ENCODE measurements at places on chromosomes 16 and 17.

- peak; percentile 24 for DNase-seq
Measured at GRCh38 chr17:57747221-57748017, 2.3 kb upstream of the CCDC182 start.

- no peak for DNase-seq
Measured at GRCh38 chr17:38324772-38325171, 19.0 kb downstream of the GPR179 start.

GRCh38 chr17:68205808-68206720 is 41.8 kb upstream of the AMZ2 start:
- no peak for DNase-seq

- no peak for DNase-seq
Measured at GRCh38 chr17:61338874-61339478, 60.7 kb upstream of the TBX2 start.

DNA sequence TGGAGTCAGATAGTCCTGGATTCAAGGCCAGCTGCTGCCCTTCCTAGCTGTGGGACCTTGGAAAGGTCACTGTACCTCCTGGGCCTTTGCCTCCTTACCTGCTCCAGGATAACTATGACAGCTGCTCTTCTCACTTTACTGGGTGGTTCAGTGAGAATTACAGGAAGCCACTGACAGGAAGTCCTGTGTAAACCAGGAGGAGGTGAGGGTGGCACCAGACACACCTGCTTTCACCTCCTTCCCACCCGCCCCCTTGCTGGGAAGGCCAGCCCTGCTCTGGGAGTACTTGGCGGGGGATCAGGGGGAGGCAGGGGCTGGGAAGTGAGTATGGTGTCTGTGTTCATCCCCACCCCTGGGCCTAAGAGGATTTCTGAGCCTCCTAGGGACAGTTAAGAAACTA is 42.6 kb downstream of the CPNE2 start:
- no peak for DNase-seq

- no peak for DNase-seq
Measured at GRCh38 chr17:8155996-8156245, 3.7 kb upstream of the PER1 start.

DNA sequence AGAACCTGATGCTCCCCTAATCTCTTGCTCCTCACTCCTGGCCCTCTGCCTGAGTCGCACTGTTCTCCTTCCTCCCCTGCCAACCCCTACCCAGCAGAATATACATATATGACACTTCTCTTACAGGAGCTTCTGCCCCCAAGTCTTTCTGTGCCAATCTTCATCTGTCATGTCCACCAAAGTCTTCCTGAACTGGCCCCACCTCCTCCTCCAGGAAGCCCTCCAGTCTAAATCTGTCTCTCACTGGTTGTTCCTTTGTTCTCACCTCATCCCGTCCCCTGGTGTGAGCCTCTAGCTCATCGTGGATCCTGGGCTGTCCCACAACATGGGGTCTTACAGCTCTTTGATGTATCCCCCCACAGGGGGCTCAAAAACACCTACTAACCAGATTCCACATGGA is 8.3 kb downstream of the CRHR1 start:
- DNase-seq = no peak

- DNase-seq = no peak
Measured at GRCh38 chr17:55624772-55625433, 97.8 kb downstream of the TMEM100 start.

GRCh38 chr16:27313422-27314160 is at the start of gene IL4R:
TSS of gene IL4R (plus strand) at chr16:27313974. CDS start at chr16:27340204, 26,230 bp downstream.
- DNase-seq = no peak

GRCh38 chr17:42772945-42773289 is 332 bp upstream of the VPS25 start:
- DNase-seq = no peak

DNA sequence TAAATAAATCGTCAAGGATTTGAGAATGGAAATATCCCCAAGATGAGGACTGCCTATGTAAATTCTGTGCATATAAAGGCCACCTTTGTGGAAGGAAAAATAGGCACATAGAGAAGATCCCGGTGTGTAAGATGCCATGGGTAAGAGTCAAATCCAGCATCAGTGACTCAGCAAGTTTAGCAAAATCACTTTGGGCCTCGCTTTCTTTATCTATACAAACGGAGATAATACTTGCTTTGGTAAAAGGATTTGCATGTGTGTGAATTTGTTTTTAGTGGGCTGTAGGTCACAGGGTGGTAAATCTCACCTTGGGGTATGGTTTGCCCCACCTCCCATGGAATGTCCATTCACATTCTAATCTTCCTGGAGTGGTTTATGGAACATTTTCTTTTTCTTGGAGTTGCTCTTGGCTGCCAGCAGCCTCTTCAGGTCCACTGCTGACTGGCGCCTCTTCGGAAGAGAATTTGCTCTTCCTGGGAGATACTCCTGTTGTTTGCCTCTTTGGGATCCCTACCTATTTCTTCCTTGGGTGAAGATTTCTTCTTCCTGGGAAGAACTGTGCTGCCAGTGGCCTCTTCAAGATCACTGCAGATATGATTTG is 587.6 kb downstream of the CDH11 start:
- no peak for DNase-seq

- DNase-seq = no peak
Measured at GRCh38 chr17:28407130-28407973, 1.3 kb upstream of the SLC46A1 start.

- DNase-seq = no peak
Measured at GRCh38 chr16:1909561-1910231, 8.5 kb downstream of the HS3ST6 start.

DNA sequence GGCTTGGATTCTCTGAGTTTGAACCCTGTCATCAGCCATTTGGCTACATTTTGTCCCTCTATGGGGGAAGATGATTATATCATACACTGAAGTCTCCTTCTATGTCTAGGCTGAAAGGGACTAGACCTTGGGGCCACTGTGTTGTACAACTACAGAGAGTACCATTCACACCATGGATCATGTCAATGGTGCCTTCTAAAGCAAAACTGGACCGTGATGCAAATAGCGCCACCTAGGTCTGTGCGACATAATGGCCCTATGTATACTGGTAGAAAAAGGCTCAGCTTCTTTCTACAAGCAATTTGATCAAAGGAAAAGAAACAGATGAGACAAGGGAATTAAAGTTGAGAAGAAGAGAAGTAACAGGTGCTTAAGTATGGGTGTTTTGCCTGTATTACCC is 100.7 kb downstream of the LYRM1 start:
- DNase-seq = no peak

- DNase-seq = no peak
Measured at GRCh38 chr17:18185832-18186626, 2.4 kb downstream of the ALKBH5 start.

GRCh38 chr17:49365667-49366066 is 3.6 kb upstream of the ZNF652 start:
- no peak for DNase-seq

GRCh38 chr16:80092681-80093080 is 448.1 kb upstream of the DYNLRB2 start:
- no peak for DNase-seq

- no peak for DNase-seq
Measured at GRCh38 chr16:57536306-57537193, at the start of gene CCDC102A. TSS of gene CCDC102A (minus strand) at chr16:57536571. CDS start at chr16:57529177, 7,394 bp downstream.

DNA sequence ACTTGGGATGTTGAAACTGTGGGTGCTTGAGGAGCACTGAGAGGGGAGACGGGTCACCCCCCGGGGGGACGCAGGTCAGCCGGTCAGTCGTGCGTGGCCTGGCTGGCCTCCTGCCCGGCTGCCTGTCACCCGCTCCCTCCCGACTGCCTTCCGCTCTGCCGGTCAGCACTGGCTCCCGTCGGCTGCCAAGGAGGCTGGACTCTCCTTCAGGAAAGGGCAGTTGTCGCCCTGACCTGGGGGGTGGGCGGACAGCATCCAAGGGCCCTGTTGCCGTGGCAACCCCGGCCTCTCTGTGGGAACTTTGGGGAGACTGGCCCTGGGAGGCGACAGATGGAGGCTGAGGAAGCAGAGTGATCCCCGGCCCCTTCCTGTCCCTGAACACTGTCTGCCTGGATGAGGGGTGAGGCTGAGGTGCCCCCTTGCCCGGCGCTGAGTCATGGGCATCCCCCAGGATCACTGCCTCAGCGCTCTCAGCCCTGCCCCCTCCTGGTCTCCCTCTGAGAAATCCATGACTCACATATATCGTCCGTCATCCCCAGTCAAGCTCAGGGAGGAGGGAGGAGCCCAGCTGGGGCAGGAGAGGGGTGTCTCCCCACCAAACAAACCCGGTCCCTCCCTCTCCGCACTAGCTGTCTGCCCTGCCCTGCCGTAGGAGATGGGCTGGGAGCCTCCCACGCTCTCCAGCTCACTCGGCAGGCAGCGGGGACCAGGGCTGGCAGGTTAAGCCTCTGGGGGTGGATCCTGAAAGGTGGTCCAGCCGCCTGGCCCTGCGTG is at the start of gene ADGRG1:
Gene ADGRG1, plus strand, starts transcription at position 623 of the 774 bp plus-strand sequence. CDS start 21,658 bp downstream, outside the sequence.
- peak; percentile 71 for DNase-seq

GRCh38 chr17:45990886-45991285 is 8.2 kb upstream of the STH start:
- DNase-seq = no peak

- no peak for DNase-seq
Measured at GRCh38 chr16:4868026-4868425, 20.7 kb downstream of the UBN1 start.

DNA sequence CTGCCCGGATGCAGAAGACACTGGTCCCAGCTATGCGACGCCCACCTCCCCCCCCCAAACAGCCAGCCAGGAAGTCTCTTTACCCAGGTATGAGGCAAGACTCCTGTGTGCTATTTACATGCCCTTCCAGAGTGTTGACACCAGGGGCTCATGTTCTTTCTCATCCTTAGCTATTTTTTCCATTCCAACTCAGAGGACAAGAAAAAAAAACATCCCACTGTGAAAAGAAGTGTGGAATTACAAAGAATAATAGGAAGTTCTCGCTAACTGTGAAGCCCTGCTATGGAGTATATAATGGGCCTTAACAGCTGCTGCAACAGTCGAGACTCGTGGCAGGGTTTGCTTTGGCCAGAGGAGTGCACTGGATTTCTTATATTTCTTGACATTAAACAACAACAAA is 584.9 kb downstream of the CDH13 start:
- DNase-seq = no peak

- DNase-seq = no peak
Measured at GRCh38 chr16:87350681-87351319, 32.8 kb downstream of the FBXO31 start.

- DNase-seq = no peak
Measured at GRCh38 chr16:17831330-17831729, 360.6 kb upstream of the XYLT1 start.

DNA sequence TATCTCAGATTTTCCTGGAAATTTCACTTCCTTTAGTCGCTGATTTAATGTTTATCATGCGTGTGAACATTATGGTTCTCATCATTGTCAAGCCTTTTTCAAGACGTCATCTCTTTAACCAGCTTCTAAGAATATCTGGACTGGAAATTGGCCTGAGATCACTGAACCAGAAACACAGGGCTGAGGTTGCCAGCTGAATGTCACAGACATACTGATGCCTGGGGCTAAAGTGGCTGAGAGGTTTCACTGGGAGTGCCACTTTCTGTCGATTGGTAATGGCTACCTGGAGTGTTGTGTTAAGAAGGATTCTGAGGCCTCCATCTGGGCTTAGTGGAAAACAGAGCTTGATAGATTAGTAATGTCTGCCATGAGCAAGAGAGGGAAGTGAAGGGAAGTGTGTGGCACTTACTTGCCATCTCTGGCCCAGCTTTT is 54.2 kb downstream of the CRISPLD2 start:
- no peak for DNase-seq

DNA sequence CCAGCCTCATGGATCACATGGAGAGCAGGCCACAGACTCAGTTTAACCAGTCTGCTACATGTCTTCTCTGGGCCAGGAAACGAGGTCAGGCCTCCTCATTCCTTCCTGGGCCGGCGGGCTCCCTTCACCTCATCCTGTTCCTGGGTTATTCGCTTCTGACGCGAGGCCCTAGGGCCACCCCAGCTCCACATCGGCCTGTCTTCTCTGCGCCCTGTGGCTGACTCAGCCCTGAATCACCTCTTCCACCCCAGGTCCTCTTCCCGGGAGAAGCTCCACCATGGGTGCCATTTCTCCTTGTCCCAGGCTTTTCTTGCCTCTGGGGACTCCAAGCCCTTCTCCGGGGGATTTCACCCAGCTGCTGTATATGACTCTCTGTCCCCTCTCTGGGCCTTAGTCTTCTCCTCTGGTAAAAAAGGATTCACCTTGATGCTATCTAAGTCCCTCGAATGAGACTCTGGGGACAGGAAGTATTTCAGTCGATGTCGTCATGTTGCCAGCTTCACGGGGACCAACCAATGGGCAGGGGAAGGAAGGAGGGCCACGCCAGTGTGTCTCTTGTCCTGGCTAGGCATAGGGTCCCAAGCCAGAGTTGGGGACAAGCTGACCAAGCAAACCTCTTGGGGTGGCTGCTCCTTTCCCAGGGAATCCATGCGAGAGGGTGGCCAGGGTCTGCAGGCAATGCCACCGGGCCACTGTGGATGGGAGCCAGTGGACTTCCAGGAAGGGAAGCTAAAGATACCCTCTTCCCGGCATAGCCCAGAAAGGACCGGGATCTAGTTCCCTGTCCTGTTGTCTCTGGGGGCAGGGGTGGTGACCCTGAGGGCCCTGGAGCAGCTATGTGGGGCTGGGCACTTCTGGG is 58.7 kb downstream of the SOCS3 start:
- DNase-seq = no peak

- DNase-seq = no peak
Measured at GRCh38 chr17:72887917-72888316, 204.6 kb downstream of the SLC39A11 start.

DNA sequence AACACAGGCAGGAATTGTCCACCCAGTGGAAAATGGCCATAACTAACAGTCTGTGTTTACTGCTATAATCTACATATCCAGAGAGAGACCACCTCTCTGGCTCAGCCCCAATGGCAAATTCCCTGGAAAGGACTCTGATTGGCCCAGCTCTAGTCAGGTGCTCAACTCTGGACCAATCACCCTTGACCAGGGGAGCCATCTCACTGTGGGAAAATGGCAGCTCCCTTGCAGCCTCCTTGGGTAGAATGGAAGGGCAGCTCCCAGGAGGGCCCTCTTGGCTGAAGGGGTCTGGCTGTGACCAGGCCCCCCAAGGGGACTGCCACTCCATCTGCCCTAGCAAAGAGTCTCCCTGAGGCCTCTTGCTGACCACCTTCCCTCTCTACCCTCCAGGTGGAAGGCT is 3.1 kb downstream of the ALOX15B start:
- no peak for DNase-seq

- DNase-seq = peak; percentile 36
Measured at GRCh38 chr17:32445074-32445415, 735 bp downstream of the PSMD11 start.

- DNase-seq = no peak
Measured at GRCh38 chr16:54280751-54281150, 5.8 kb downstream of the IRX3 start.

- no peak for DNase-seq
Measured at GRCh38 chr16:85917959-85918358, 19.0 kb downstream of the IRF8 start.

Data from AG04449 (cell line).